HTR-8/SVneo (cell line): ENCODE measurements at places on chromosomes 12 and 14.

- no peak for DNase-seq
Observed at GRCh38 chr12:130526813-130527212, 189.1 kb downstream of the PIWIL1 start.

DNA sequence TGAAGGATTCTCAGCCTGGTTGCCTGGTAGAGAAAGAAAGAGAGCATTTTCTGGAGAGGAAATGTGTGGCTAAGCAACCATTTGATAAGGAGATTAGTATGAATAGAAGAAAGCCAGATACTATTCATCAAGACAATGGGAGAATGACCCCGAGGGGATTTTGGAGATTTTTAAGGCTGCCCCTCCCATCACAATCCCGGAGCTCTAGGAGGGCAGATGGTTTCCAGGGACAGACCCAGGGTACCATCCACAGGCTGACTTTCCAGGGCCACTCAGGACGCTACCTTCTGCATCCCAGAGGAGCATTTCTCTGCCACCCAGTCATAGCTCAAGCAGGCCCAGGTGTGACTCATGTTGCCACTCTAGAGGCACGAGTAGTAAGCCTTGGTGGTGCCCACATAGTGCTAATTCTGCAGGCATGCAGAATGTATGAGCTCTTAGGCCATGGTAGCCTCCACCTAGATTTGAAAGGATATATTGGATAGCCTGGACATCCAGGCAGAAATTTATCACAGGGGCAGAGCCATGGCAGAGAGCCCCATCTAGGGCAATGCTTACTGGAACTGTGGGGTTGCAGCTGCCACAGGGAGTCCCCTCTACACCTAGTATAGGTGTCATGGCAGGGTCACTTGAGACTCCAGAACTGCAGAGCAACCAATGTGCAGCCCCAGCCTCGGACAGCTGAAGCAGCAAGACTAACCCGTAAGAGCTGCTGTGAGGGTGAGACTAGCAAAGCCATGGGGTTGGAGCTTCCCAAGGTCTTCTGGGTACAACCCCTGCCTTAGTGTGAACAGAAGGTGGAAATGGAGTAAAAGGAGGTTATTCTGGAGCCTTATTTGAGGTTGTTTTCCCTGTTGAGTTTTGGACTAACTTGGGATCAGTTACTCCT is 366.0 kb downstream of the ZFP36L1 start:
- DNase-seq: no peak

GRCh38 chr12:109112720-109113465 is 3.5 kb upstream of the ACACB start:
- DNase-seq: no peak

GRCh38 chr14:33527023-33527634 is 423.7 kb downstream of the EGLN3 start:
- DNase-seq: no peak

- DNase-seq: no peak
Observed at GRCh38 chr12:121839993-121840761, 18.5 kb downstream of the HPD start.

GRCh38 chr12:111181143-111181726 is 187.7 kb downstream of the PHETA1 start:
- DNase-seq: peak; percentile 33

DNA sequence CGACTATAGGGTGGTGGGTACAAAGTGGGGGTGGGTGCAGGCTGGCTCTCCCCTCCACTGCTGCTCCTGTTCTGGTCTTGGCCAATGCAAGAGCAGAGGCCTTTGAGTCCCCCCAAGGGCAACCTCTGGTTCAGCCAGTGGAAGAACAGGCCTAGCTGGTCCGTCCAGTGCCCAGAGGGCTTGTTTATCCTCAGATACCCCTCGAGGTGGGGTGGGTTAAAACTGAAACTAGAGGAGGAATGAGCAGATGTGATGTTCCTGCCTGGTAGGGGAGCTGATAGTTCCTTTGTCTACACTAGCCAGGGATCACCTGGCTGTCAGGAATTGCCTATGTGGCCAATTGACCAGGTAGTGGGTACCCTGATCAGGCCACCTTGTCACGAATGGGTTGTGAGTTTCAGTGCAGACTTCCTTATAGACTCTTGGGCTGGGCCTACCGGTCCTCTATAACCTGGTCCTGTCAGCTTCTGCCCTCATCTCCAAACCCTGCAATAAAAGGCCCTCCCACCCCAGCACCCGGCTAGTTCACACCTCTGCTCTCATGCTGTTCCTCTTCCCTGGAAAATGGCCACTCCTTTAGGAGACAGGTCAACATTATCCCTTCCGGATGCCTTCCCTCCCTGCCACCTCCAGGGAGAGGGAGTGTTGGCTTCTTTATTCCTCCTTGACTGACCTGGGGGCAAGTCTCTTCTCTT is 10.7 kb upstream of the HSP90AA1 start:
- no peak for DNase-seq

- no peak for DNase-seq
Observed at GRCh38 chr14:75333606-75334548, 55.2 kb downstream of the FOS start.

DNA sequence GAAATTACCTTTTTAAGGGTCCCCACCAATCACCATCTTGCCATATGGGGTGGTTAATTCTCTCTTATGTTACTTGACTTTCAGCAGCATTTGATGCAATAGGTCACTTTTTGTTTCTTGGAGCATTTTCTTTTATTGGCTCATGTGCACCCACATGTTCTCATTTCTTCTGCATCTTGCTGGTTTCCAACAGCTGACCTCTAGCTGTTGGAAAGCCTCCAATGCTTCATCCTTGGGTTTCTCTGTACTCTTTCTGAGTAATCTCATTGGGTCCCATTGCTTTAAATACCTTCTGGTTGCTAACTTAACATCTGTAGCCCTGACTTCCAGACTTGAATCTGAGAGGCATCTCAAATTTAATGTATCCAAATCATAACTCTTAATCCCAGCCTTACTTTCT is 116.8 kb downstream of the CRADD start:
- no peak for DNase-seq

- DNase-seq: peak; percentile 73
Observed at GRCh38 chr14:72892103-72892878, 1.6 kb downstream of the DPF3 start.

DNA sequence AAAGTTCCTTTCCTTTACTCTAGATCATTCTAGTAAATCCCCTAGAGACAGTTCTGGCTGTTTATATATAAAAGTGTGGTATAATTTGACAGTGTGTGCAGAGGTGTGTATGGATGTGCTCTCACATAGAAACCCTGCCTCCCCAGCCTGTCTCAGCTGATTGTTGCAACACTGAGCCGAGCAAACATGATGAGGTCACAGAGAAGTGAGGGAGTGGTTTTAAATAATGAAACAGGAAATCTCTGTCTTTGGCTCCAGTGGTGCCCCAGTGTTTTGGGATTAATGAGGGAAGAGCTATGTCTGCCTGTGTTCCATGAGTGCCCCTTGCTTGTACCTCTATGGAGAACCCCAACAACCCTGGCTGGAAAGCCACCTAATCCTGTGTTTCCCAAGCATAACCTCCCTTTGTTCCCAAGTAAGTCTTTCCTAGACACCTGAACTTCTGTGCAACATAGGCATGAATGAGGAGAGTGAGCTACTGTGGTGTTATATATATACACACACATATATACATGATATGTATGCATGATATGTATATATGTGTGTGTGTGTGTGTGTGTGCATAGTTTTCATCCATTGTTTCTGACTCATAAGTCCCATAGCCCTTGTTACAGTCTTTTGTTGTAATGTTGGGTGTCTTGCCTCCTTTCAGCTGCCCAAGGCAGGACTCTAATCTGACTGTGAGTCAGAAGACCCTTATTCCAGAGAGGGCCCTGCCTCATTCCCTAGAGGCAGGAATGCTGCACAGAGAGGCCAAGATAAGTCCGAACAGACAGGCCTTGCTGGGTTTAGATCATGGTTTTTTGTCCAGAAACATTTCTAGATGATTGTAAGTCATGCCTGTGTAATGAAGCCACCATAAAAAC is 18.0 kb downstream of the TRAF3 start:
- DNase-seq: peak; percentile 77

GRCh38 chr12:14272956-14273912 is 92.2 kb upstream of the ATF7IP start:
- no peak for DNase-seq

- no peak for DNase-seq
Observed at GRCh38 chr12:54026640-54027441, 1.4 kb upstream of the HOXC6 start.

- DNase-seq: no peak
Observed at GRCh38 chr12:114850661-114851275, 166.8 kb upstream of the TBX3 start.
